ENCODE measurements at places on chromosomes 5 and 9.

GRCh38 chr9:133842174-133842573 lies 104.0 kb upstream of the SARDH start:
- no peak for DNase-seq

GRCh38 chr9:8684978-8685708 lies 885.6 kb upstream of the DMAC1 start:
- no peak for DNase-seq

- DNase-seq, result no peak
Measured at GRCh38 chr5:137415231-137415681, 83.9 kb downstream of the SPOCK1 start.

DNA sequence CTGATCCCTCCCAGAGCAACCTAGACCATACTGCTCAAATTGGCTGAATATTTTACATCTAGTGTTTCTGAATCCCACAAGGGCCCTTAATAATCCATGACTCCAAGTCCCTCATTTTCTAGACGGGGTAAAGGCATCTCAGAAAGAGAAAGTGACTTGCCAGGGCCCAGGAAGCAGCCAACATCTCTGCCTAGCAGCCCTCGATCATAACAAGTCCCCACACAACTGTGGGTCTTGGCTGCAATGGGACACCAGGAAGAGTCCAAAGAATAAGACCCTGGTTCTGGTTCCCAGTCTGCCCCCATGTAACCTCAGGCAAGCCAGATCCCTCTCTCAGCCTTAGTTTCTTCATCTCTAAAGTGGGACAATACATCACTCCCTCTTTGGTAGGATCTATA lies 6.3 kb downstream of the ANXA6 start:
- no peak for DNase-seq

DNA sequence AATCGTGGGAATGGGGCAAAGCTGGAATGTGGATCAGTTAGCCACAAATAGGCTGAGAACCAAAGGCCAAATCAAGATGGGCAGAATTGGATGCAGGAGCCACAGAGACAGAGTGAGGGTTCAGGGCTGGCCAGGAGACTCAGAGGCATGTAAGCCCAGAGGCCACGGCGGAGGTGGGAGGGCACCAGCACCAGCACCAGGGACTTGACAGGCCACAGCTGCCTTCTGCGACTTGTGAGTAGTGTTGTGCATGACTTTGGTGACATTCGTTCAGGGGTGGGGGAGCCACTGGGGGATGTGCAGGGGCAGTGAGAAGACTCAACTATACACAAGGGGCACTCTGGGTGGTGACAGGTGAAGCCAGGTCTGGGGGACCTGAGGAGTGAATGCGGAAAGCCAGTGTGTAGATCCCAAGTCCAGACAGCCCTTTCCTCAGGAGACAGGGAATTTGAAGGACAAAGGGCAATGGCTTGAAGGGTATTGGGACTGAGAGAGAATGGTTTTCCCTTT lies 53.2 kb downstream of the TMOD1 start:
- no peak for DNase-seq

- DNase-seq, result no peak
Measured at GRCh38 chr5:60223342-60223741, 329.8 kb upstream of the PDE4D start.

DNA sequence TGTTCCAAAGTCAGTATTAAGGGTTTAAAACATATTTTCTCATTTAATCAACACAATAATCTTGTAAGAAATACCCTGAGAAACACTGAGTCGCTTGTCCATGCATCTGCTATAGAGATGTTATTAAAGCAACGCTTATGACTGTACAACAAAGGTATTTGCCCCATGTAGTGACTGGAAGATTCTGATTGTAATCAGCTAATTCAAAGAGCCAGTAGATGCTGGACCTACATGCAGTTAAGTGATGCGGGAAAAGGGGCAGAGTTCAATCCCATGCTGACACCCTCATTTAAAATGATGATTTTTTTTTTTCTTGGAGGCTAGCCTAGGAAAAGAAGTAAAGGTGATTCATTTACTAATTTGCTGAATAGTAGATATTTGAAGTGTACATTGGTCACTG lies 149.3 kb upstream of the MTAP start:
- DNase-seq, result no peak

DNA sequence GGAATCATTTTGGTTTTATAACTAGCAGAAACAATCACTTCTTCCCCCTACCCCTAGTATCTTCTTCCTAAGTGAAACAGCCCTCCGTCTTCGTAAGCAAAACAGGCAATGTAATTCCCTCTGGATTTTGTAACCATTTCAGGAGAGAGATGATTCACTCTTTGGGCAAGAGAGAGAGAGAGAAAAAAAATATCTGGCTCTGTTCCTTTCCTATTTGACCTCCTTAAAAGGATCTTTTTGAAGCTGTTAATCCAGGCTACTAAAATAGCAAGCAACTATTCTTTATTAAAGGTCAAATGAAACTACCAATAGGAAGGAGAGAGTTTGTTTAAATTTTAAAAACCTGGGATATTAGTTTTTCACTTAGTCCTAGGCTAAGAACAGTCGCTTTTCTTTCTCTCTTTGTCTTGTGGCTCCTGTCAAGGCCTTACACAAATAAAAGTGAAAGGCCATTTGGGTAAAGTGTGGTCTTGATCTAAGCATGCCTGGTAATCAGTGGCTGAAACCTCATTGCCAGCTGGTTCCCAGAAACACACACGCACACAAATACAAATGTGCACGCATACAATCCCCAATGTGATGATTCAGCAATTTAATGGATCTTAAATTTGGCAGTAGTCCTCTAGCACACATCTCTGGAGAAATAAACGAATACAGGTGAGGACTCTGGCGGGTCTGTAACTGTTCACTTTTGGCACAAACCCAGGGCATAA lies 70.2 kb downstream of the PRUNE2 start:
- DNase-seq, result no peak

DNA sequence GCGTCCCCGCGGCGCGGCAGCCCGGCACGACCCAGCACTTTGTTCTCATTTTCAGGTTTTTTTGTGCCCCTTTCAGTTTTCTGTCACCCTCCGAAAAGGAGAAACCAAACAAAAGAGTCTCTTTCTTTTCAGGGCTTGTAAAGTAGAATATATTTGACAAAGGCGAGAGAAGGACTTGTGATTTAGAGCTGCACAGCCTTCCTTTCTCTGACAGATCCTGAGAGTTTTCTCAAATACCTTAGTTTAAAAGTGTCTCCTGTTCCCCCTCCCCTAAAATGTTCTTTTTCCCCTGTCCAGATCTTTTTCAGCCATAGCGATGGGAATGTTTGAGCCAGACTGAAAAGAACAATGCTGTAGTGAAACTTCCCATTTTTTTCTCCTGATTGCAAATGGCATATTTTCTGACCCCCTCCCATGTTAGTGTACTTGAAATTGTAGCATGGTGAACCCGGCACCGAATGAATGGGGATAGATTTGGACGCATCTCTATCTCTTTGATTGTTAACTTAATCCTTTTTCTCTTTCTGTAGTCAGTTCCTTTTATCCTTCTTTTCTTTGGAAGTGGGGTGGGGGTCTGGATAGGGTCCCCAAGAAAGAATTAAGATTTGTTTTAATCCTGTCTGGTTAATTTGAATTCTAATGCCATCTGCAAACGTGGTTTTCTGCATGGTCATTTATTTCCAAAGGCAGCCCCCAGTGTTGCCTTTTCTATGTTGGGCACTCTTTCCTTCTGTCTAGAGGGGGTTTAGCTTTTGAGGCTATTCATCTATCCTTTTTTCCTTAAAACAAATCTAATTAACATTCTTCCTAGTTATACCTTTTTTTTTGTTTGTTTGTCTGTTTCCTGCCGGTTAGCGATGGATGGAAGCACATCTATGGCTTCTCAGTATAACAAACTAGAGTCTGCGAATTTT lies 2.2 kb downstream of the ZSWIM6 start:
- DNase-seq, result no peak

GRCh38 chr5:167987490-167988280 lies 303.8 kb upstream of the WWC1 start:
- DNase-seq, result no peak

- DNase-seq, result no peak
Measured at GRCh38 chr5:62312036-62312435, 6.0 kb downstream of the KIF2A start.

- no peak for DNase-seq
Measured at GRCh38 chr5:150058480-150059126, 27.8 kb downstream of the CSF1R start.

DNA sequence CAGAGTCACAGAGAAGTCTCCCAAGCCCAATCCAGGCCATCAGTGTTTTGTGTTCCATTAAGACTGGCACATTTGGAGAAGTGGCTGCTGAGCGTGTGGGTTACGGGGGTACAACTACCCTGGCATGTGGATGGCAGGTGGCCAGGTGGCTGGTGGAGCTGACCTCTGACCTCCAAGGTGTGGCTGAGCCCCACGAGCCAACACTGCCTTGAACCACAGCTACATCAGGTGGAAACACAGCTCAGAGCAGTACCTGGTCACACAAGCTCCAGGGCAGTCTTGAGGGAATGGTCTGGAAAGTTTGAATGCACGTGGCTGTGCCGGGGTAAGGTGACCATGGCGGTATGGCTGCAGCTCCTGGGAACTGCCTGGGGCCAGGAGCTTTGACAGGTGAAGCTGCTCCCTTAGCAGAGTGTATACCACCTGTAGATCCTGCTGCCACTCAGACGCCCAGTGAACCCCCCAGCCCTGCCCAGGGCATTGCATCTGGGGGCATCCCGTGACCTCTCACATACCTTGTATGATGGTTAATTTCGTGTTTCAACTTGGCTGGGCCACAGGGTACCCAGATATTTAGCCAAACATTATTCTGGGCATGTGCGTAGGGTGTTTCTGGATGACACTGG lies 207.9 kb downstream of the GADD45G start:
- DNase-seq, result no peak

DNA sequence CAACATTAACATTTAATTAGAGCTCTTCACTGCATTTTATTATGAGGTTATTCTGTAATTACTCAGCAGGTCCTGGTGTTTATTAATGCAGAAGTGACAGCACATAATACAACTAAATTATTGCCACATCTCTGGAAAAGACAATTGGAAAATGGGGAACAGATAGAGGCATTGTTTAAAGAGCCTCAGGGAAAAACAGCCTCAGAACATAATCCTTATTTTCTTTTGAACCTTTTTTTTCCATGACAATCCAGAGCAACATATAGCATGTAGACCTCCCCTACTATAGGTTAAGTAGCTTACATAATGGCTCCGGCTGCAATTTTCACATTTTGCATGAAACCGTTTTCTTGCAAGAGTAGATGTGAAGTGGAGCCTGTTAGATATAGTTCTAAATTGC lies 87.2 kb downstream of the RMI1 start:
- DNase-seq, result no peak

DNA sequence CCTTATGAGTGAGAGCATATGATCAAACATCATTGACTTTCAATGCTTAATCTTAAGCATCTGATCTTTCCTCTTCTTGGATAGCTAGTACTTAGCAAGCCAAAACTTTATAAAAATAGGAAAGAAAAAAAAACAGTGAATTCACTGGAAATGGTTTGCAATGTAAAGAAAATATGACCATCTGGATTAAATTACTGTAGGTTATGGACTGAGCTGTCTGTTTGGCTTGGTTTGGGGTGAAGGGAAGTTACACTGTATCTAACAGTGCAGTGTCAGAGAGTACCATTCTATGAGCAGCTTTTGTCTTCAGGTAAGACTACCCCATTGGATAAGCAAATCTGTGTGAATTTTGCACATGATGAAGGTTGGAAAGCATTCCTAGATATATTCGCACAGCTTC lies 151.4 kb downstream of the TLE1 start:
- DNase-seq, result no peak

DNA sequence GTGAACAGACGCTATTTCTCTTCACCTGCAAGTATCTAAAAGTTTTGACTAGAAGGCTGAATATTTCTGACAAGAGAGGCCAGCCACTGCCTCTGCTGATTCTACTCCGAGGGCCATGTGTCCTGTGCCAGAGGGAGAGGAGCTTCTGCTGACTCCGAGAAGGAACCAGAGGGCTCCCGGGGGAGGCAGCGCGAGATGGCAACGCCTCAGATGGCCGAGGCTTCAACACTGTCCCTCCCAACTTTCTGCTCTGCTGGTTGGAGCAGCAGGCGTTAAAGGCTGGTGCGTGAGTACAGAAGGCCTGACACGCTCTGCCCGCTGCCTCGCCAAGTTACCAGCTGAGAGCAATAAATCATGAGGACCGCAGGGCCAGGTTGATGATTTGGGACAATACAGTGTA lies 178.8 kb downstream of the GAPVD1 start:
- DNase-seq, result no peak

DNA sequence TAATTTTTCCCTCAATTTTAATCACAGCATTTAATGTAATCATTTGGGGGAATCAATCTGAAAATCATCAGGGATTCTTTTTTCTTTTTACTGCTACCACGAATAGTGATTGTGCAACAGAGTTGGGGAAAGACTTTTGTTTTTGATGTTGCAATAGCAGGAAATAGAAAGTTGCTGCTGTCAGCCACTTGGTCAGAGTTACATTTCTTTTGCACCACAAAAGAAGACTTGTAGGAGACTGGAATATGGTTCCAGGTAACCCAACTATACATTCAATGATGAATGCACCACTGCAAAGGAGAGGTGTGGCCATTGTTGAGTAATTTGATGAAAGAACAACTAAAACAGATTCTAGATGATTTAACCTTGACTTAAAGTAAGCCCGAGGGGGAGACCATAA lies 46.3 kb upstream of the PALM2AKAP2 start:
- DNase-seq, result no peak

Measured in D721Med (cell line).